ENCODE measurements at places on chromosomes 6 and 20. TPM values are rescaled to one million over a fixed set of nuclear protein-coding genes. Genes with fewer than 3 reads are reported as not detected.

TMC2 gene
- 0.56 TPM for total RNA-seq

NKX2-4 gene
- 5.1 TPM for total RNA-seq

SNX9 gene
- 30.1 TPM for total RNA-seq

GRCh38 chr6:83708546-83708969, 343 bp downstream of the SNAP91 start:
- H3K36me3 ChIP-seq, result no peaks in the 10 kb centered on the region
- H3K4me1 ChIP-seq, result no peaks in the 10 kb centered on the region
- H3K4me3 ChIP-seq, result peak overlapping the region; percentile 65
- H3K27me3 ChIP-seq, result no peaks in the 10 kb centered on the region

DACT2 gene
- 2.0 TPM for total RNA-seq

- peak; percentile 62 for DNase-seq
- H3K27me3 ChIP-seq, result no peaks in the 10 kb centered on the region
- H3K4me3 ChIP-seq, result peak overlapping the region; percentile 82
- H3K4me1 ChIP-seq, result peaks cover 13% of the 10 kb centered on the region
- no peaks in the 10 kb centered on the region for H3K36me3 ChIP-seq
- H3K27ac ChIP-seq, result peak overlapping the region; percentile 97
Measured at GRCh38 chr6:52995913-52996645, 995 bp upstream of the GSTA4 start.

- DNase-seq, result no peak
- H3K36me3 ChIP-seq, result no peaks in the 10 kb centered on the region
- H3K27me3 ChIP-seq, result no peaks in the 10 kb centered on the region
Measured at GRCh38 chr6:112109262-112109661, 21.9 kb downstream of the FAM229B start.

GRCh38 chr6:121247386-121247785, 86.9 kb downstream of the TBC1D32 start:
- H3K27me3 ChIP-seq, result no peaks in the 10 kb centered on the region
- no peaks in the 10 kb centered on the region for H3K36me3 ChIP-seq
- no peak overlapping the region for H3K4me3 ChIP-seq

GRCh38 chr6:22059946-22060345, 236.9 kb downstream of the PRL start:
- H3K4me1 ChIP-seq, result no peaks in the 10 kb centered on the region
- H3K4me3 ChIP-seq, result no peak overlapping the region
- no peak overlapping the region for H3K27ac ChIP-seq
- no peaks in the 10 kb centered on the region for H3K36me3 ChIP-seq

DNA sequence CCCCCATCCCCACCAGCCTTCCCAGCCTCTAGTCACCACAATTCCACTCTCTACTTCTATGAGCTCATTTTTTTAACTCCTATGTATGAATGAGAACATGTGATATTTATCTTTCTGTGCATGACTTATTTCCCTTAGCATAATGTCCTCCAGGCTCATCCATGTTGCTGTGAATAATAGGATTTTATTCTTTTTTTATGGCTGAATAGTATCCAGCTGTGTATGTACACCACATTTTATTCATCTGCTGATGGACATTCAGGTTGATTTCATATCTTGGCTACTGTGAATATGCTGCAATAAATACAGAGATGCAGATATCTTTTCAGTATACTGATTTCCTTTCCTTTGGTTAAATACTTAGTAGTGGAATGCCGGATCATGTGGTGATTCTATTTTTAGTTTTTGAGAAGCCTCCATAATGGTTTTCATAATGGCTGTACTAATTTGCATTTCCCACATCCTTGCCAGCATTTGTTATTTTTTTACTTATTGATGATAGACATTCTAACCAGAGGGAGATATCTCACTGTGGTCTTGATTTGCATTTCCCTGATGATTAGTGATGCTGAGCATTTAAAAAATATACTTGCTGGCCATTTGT, 194.9 kb downstream of the PACRG start:
- DNase-seq, result no peak
- H3K27ac ChIP-seq, result no peak overlapping the region
- H3K4me1 ChIP-seq, result no peaks in the 10 kb centered on the region
- H3K4me3 ChIP-seq, result no peak overlapping the region
- H3K36me3 ChIP-seq, result no peaks in the 10 kb centered on the region

GRCh38 chr20:4726710-4727397, 5.1 kb downstream of the PRND start:
- H3K4me3 ChIP-seq, result no peak overlapping the region
- H3K27me3 ChIP-seq, result no peaks in the 10 kb centered on the region
- H3K4me1 ChIP-seq, result peaks cover 22% of the 10 kb centered on the region
- no peaks in the 10 kb centered on the region for H3K36me3 ChIP-seq
- DNase-seq, result peak; percentile 76
